Stimulated activated CD4-positive, alpha-beta T cell treated with anti-CD3 and anti-CD28 coated beads, Interleukin-4, amount 100 ng/mL, for 24 hours (primary cell): ENCODE measurements at places on chromosomes 12 and 14.
A peak's percentile ranks its signal among the peaks of the same experiment; 100 is the strongest.

GRCh38 chr12:52517005-52517835 is 3.0 kb downstream of the KRT5 start:
- DNase-seq, result no peak

DNA sequence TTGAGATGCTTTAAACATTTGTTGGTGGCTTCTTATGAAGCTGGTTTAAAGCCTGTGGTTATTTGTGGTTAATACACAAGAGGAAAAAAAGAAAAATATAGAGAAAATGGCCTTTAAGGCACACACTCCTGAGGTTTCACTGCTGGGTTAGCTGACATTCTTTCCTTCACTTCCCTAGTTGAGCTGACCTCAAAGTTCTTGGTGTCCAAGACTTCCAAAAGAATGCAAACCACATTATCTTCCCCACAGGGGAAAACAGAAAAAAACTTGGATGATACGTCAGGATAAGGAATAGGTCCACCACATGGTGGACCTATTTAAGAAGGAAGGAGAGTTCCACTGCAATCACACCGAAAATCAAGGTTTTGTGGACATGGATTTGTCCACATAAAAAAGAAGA is 94.3 kb downstream of the SLC25A21 start:
- no peak for DNase-seq

DNA sequence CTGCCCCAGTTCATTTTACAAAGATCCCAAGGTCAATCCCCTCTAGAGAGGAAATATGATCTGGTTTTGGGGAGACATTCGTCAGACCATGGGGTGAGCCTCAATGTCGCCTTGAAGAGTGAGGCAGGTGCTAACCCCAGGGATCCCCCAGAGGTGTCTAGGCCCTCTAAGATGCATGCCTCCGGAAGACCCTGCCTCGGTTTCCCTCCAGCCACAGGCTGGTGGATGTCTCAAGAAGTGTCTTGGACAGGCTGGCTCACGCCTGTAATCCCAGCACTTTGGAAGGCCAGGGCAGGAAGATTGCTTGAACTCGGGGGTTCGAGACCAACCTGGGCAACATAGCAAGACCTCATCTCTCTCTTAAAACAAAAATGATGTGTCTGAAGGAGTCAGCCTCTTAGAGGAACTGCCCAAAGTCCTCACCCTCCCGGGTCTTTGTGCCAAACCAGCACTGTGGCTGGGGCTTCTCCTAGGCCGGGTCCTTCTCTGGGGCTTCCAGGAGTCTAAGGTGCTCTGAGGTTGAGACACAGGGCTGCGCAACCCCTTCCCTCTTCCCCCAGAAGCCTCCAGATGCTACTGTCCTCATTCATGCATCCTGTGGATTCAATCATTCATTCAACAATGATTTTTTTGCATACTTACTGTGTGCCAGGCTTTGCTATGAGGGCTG is 24.7 kb upstream of the BEGAIN start:
- no peak for DNase-seq

GRCh38 chr12:3122841-3123678 is 45.9 kb downstream of the TSPAN9 start:
- no peak for DNase-seq

DNA sequence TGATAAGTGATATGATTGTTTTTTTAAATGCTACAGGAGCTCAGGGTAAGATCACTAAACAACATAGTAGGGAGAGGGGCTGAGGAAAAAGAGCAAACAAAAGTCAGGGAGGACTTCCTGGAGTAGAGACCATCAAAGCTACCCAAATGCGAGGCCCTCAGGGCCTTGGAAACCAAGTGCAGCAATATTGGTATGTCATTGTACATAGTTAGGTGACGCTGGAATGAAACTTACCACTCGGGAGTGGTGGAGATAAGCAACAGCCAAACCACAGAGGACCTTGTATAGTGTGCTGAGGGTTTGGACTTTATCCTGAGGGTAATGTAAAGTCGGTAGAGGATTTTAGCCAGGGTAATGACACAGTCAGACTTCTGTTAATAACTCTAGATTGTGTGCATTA is 13.8 kb downstream of the KITLG start:
- DNase-seq, result no peak

DNA sequence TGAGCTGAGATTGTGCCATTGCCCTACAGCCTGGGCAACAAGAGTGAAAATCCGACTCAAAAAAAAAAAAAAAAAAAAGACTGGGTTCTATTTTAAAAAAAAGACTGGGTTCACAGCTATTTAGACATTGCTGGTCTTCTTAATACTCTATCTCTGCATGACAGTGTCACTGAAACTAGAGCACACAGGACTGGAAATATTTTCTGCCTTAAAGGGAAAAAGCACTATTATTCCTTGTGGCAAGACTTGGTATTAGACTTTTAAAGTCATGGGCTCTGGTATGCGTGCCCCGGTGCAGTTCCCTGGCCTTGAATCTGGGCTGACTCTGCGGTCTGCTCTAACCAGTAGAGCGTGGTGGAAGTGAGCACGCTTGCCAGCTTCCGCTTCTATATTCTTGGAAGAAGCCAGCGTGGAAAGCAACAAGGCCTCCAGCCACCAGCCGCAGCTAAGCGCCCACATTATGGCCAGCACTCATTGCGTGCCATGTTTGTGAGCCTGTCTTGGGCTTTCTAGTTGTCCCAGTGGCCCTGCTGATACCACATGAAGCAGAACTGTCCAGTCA is 31.3 kb downstream of the PRKAB1 start:
- DNase-seq, result no peak

DNA sequence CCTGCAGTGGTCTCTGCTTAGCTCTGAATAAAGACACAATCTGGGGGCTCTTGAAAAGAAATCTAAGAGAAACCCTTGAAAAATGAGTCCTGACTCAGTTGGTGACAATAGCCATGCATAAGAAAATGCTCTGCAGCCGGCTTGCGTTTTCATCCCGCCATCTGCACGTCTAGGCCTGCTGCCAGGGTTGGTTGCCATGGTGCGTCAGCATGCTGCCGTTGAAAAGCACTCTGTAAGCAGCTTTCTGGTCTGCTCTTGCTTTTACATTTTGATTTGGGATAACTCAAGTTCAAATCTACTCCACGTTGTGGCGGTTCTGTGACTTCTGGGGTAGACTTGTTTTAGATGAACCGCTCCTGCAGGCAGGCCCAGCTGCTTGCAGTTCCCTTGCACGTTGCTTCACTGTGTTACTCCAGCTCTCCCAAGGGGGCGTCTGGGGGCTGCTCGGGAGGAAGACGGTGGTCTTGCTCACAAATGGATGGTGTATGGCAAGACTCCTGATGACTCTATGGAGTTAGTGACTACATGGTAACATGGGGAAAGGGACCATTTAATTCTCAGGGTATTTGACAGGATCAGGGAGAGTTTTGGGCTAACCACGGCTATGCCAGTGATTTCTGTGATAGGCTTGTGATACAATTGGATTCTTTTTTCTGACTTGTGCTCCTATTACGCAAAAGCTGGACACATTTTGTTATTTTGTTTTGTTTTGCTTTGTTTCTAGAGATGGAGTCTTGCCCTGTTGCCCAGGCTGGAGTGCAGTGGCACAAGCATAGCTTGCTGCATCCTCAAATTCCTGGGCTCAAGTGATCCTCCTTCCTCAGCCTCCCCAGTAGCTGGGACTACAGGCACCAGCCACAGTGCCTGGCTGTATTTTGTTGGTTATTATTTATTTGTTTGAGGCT is 15.8 kb downstream of the WNT5B start:
- no peak for DNase-seq

DNA sequence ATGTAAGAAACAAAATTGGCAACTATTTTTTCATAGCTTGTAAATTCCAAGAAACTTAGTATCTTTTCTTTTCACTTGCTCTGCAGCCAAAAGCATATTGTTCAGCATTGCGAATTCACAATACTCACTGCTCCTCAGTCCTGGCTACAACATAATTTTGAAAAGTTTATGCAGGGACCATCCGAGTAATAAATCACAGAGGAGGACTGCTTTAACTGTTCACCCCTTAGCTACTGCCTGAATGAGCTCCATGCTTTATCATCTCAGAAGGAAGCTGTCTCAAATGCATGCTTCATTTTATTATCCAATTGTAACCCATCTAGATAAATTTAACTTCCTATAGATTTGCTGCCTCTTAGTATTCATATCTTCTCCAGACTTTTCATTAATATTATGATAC is 827.8 kb downstream of the DIO2 start:
- DNase-seq, result no peak

DNA sequence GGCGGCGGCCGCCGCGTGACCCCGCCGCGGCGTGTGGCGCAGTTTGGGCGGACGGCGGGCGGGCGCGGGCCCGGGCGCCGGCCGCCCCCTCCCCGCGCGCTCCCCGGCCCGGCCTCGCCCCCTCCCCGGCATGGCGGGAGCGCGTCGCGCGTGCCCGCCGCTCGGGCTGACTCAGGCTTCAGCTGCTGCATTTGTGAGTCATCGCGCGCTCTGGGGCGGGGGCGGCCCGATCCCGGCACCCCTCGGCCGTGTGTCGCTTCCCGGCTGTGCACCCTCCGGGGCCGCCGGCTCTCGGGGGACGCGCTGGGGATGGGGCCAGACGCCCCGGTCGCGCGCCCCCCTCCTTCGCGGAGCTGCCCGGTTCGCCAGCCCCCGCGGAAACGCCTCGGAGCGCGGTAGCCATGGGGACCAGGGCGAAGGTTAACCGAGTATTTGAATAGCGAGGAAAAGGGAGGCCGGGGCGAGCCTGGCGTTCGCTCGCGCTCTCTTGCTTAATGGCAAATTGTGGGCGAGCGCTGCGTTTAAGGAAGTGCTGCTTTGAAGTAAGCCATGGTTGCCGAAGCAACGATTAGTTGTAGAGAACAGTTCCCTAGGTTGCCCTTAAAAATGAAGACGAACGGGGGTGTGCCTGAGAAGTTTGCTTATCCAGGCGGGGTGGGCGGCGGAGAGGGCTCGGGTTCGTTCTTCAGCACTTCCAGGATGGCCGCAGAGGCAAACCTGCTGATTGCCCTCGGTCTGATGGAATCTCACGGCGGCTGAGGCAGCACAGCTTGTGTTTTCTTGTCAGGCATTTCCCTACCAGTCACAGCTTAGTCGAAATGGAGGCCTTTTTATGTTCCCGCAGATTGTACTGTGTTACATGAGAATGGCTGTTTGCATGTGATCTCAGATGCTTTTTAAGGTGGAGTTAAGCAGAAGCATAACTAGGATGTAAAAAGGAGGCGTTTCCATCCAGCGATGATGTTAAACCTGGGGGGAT is 896 bp downstream of the EIF5 start:
- DNase-seq, result peak; percentile 87

- DNase-seq, result no peak
Observed at GRCh38 chr12:56221232-56221756, 428 bp downstream of the RNF41 start.

DNA sequence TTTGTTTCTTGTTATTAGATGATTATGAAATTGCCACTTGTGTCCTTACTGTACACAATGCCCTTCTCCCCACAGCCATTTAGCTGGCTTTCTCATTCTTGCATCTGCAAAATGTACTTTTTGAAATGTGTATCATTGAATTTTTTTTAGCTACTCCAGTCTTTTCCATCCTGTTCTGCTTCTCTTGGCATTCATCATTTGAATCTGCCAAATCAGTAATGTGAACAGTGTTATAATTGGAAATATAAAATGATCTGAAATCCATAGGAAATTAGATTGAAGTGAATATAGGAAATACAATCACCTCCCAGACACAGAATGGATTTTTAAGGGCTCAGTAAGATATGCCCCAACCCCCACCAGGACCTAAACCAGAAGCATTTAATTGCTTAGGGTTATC is 253.4 kb downstream of the C12orf50 start:
- DNase-seq, result no peak

DNA sequence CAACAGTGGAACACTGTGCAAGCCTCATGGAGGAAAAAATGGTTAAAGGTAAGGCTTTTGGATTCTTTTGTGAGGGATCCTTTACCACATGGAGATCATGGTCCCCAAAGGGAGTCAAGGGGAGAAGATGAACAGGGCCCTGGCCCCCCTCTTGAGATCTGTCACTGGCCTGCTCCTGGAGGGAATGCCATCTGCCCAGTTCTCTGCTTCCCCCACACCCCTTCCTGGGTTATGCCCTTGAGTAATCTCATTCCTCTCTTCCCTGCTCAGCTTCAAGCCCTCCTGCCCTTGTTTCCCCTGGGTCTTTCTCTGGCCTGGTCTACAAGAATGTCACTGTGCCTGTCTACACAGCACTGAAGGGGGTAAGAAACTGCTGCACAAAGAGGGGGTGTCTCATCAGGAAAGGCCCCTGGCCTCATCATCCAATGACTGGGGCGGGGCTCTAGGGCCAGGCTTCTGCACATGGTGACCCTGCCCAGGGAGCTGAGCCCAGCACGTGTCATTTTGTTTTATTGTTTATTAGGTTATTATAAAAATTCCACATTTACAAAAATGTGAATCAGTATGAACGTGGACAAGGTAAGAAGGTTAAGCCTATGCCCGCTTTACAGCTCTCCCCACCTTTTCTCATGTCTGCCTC is 30.3 kb downstream of the PIGH start:
- no peak for DNase-seq

GRCh38 chr14:30297876-30298795 is 260.8 kb upstream of the G2E3 start:
- no peak for DNase-seq

- DNase-seq, result no peak
Observed at GRCh38 chr14:76331328-76332011, 44.5 kb upstream of the ESRRB start.

GRCh38 chr12:94948232-94948810 is 55.2 kb downstream of the NDUFA12 start:
- DNase-seq, result no peak

- no peak for DNase-seq
Observed at GRCh38 chr14:68143341-68143841, 323.8 kb downstream of the RAD51B start.

DNA sequence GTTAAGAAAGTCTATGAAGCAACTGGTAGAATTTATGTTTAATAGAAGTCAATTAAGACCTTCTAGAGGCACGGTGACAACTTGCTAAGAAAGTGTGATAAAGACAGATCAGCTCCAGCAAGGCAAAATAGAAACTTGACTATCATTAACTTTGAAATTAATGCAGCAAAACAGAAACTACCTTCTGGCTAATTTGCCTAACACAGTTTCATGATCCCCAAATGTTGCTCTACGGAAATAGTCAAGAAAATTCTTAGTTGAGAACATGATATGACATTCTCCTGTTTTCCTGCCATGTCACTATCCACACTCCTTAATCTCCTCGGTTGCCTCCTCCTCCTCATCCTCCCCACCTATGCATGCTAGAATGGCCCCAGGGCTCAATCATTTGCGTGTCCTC is 4.2 kb downstream of the DENND5B start:
- no peak for DNase-seq

- no peak for DNase-seq
Observed at GRCh38 chr14:61696753-61697318, 1.5 kb downstream of the HIF1A start.
